ENCODE measurements at places on chromosomes 12 and 14.

DNA sequence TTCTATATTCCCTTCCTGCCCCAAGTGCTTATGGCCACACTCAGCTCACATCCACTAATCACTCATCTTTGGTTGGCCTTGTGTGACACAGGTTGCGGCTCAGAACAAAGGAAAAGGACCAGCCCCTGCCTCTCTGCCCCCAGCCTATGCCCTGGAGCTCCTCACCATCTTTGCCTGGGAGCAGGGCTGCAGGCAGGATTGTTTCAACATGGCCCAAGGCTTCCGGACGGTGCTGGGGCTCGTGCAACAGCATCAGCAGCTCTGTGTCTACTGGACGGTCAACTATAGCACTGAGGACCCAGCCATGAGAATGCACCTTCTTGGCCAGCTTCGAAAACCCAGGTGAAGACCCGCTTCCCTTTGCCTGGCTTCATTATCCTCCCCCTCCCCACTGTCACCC lies 15.8 kb upstream of the OAS2 start:
- DNase-seq: no peak

GRCh38 chr14:80491131-80491530 lies 279.8 kb upstream of the DIO2 start:
- DNase-seq: peak; percentile 67

DNA sequence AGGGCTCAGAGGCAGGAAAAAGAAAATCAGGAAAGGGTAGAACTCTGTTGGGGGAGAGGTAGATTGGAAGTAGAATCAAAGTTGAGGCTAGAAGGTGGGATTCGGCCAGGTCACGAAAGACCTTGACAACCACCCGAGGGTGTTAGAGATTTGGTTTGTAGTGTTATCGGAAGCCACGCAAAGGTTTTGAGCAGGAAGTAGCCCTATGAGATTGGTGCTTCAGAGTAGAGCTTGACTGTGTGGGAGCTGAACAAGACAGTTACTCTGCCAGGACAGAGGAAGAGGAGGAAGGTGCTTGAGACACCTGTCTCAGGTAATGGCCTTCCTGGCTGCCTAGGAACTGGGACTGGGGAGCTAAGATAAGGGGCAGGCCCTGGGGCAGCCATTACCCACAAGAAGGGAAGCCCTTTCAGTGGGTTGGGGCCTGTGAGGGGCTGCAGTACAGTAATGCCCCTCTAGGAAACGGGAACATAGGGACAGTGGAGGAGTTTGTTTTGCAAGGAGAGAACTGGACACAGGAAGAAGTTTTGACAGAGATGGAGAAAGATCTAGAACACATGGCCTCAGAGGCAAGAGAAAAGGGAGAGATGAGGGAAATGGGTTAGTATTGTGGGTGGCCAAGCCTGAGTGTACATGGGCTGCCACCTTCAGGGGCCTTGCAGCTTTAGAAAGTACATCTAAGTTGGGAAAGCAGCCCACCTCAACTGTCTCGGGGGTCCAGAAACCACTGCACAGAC lies 73.5 kb downstream of the RIN3 start:
- DNase-seq: no peak

DNA sequence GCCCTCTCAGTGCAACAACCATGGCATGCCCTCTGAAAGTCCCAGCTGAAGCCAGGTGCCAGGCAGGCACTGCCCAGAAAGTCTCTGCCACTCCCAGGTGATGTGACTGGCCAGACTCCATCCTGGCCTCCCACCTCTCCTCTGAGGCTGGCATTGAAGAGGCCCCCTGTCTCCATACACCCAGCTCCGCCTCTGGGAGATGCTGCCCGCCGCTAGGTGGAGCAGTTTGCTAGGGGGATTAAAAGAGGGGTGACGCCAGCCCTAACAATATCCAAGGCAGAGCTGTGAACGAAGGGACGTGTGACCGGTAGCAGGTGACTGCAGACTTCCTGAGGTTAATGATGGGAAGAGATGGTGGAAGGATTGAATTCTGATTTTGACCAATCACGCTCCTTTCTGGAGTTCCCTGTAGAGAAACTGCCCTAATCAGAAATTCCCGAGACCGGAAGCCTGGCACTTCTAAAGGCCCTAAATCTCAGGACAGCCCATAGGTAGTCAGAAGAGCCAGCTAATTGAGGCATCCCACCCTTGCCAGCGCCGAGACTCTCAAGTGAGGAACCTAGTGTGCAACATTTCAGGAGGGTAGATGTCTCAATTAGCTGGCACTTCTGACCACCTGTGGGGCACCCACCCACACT lies 8.3 kb upstream of the PLEK2 start:
- no peak for DNase-seq

DNA sequence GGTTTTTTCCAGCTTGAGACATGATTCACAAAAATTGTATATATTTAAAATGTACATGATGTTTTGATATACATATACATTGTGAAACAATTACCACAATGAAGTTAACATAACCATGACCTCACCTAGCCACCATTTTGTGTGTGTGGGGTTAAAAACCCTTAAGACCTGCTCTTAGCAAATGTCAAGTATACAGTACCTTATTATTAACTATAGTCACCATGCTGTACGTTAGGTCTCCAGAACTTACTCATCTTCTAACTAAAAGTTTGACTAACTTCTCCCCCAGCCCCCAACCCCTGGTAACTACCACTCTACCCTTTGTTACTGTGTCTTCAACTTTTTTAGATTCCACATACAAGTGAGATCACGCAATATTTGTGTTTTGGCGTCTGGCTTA lies 52.6 kb downstream of the EIF2S3B start:
- DNase-seq: no peak

GRCh38 chr14:81222691-81223090 lies 1.9 kb upstream of the GTF2A1 start:
- no peak for DNase-seq

DNA sequence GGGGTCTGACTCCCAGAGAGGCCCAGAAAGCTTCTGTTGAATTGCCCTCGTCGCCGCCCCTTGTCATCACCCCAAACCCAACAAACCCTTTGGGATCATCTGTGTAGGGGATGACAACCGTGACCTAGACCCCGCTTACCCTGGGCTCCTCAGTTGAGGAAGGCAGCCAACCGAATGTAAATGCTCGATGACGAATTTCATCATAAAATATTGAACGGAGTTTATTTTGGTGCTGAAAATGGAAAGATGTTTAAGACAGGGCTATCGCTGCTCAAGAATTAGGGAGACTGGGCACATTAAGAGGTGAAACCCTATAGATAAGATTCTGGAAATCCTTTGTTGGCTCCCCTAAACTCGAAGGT lies 512 bp downstream of the ACTR10 start:
- no peak for DNase-seq

GRCh38 chr12:109140560-109140959 lies 24.2 kb downstream of the ACACB start:
- no peak for DNase-seq

- DNase-seq: peak; percentile 23
Observed at GRCh38 chr12:30026621-30027234, 243.0 kb upstream of the TMTC1 start.

- no peak for DNase-seq
Observed at GRCh38 chr12:3597526-3598210, 106.7 kb downstream of the PRMT8 start.

DNA sequence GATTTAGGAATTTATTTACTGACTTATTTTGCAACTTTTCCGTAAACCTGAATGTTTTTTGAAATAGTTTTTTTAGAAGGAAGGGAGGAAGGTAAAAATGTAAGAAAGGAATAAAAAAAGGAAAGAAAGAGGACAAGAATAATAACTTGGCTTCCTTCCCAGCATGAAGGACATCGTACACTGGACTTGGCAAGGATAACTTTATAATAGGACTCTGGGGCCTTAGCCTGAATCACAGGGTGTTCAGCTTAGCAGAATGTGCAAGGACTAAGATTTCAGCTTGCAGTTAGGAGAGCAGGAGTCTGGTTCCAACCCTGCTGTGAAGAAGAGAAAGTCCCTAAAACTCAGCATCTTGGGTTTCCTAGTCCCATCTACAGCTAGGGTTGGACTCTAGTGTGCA lies 1053.3 kb downstream of the VRK1 start:
- no peak for DNase-seq

DNA sequence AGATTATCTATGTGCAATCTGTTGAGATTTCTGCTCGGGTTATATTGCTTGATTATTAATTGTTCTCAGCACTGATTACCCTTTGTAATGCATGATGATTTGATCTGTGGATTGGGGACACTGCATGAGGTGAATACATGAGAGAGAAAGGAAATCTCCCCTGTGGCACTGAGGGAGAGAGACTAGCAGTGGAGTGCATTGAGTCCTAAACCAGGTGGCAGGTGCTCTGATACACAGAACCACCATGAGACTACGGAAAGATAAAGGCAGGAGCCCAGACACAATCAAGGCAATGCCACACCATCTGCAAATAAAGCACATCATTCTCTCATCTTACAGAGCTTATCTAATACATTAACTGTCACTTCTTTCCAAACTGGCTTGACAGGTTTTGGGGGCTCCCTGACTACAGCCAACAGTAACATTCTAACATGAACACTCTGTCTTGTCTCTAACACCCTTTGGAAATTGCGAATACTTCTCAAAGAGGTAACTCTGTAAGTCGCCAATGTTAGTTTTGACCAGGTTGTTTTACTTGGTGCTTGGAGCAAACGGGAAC lies 37.6 kb upstream of the TSPAN8 start:
- no peak for DNase-seq

DNA sequence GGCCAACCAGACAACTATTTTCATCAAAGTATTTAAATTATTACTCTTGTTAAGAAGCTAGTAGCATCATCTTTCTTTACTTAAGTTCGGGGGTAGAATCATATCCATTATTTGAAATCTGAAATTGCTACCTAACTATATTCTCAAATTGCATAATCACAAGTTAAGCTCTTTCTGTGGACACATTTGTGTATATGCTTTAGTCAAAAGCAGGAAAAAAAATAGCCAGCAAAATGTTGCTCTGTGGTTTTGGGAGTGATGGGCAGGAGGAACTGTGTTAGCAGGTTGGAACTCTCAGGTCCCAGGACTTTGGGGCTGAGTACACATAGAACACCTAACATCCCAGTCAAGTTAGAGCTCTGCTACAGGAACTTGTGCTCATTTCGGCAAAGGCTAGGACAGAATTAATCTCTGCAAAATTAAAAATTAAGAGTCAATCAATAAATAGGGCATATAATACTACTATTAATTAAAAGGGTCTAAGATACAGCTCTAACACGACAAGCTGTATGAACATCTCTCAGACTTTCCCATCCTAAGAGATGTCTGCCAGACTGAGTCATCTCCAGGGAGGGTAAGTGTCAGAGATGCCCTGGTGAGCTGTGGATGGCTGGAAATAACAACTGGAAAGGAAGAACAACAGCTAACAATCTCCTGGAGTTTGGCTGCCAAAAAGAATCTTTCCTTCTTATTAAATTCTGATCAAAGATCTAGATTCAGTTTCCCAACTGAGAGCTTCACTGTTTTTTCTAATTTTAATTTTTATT lies 203.5 kb upstream of the GZMB start:
- DNase-seq: no peak

DNA sequence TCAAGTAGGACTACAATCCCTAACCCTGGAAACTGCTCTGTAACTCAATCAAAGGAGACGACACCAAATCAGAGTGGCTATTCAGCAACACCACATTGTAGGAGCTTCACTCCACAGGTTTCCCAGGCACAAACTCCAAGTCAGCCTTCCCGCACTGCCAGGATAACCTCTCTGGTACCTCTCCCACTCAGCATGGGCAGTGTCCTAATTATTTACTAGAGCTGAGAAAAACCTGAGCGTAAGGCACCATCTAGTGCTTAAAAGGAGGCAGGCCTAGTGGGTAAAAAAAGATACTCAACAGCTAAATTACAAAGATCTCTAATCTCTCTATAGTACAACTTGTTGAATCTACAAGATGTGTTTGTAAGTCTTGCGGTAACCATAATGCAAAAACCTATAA lies 36.1 kb downstream of the PARP11 start:
- DNase-seq: no peak

DNA sequence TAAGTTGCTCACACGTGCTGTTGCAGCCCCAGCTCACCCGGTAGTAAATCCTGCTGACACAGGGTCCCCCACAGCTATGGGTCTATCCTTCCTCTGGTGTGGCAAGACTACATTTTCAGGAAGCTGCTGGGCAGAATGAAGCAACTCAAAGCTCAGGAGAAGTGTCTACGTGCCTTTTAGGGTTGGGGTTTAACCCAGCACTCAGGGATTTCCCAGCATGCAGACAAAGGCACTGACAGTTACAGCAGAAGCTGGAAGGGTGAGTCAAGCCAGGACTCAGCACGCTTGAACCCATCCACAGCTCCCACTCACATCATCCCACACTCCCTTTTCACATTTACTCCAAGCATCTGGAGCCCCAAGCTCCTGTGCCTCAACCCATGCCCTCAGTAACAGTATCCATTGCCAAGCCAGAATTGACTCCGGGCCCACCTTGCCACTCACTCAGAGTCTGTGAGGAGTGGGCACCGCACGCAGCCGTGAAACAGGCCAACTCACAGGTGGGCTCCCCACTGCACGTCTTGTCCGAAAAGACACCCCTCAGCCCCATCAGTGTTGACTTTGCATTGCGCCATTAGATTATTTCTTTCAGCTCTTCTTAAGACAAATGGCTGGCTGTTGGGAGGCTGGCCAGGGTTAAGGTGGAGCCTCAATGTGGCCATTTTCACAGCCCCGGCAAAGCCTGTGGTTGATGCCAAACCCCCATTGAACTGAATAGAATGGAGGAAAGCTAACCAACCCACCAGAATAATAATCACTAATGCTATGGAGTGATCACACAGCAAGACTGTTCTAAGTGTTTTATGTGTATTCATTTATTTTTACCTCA lies 59.6 kb downstream of the ZFP36L1 start:
- DNase-seq: no peak

GRCh38 chr14:60014402-60014801 lies 77.3 kb upstream of the PCNX4 start:
- DNase-seq: no peak

- no peak for DNase-seq
Observed at GRCh38 chr12:90449611-90450010, 505.4 kb downstream of the CCER1 start.

- no peak for DNase-seq
Observed at GRCh38 chr12:101563212-101563611, 31.6 kb upstream of the MYBPC1 start.

DNA sequence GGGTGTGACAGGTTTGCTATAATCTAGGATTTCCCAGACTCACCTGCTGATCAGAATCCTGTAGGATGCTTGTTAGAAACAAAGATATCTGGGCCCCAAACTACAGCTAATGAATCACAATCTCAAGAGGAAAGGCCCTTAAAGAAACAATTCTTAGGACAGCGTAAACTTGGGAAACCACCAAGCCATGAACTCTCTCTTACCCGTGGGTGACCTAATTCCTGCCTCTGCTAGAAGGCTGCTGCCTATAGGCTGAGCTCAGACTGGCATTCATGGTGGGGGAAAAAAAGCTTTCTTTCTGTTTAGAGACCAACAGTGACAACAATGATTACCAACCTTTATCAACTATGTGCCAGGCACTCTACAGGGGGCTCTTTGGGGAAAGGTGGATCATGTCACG lies 213.9 kb upstream of the FKBP4 start:
- DNase-seq: no peak

DNA sequence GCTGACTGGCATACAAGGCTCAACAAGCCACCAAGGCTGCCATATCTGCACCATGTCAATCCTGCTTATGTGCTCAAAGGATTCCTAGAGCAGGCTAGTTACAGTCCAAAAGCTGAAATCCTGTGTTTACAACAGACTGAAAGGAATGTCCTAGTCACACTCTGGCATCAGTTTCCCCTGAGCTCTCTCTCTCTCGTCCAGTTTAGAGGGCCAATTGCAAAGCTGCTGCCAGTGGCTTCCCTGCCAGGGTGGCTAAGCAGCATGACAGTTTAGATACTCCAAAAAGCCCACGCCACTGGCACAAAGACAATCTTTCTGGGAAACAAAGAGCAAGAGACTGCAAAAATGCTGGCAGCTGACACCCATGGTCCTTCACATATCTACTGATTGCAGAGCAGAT lies 392.1 kb downstream of the RPS29 start:
- DNase-seq: no peak

Measured in AG09319 (cell line).